ENCODE measurements at places on chromosomes 1 and 21.

DNA sequence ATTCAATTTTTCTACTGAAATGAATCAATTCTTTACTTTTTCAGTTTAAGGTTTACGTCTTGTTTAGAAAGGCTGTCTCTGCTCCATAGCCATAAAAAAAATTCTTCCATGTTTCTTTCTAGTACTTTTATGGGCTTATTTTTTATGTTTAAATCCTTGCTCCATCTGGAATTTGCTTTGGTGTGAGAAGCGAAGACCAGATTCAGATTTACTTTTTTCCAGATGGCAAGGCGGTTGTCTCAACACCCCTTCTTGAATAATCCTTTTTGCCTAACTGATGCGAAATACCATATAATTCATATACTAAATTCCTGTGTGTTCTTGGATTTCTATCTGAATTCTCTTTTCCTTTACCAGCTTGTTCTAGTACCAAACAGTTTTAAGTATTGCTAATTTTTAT lies 101.5 kb downstream of the C1orf94 start:
- DNase-seq = no peak

DNA sequence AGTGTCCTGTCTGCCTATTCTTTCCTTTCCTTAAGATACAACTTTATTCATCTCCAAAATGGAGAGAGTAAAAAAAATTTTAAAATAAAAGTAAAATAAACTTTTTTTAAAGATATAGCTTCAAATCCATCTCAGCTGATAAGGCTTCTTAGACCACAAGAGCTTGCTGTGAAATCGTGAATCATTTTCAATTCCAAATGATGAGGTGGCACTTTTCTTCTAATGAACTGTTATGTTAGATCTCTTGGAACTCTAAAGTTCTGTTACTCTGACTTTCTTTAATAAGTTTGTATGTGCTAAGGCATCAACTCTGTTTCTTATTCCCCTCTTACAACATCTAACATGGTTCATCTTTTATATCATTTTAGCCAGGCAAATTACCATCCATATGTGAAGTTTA lies 4.5 kb downstream of the SH3GLB1 start:
- no peak for DNase-seq

GRCh38 chr1:201739492-201740085 lies 89.4 kb upstream of the IPO9 start:
- no peak for DNase-seq

- DNase-seq = no peak
Observed at GRCh38 chr1:84347932-84348555, 46.5 kb downstream of the SAMD13 start.

- no peak for DNase-seq
Observed at GRCh38 chr1:152663098-152663497, at the start of gene LCE2D. TSS of gene LCE2D (plus strand) at chr1:152663380. CDS start at chr1:152664106, 726 bp downstream.

- no peak for DNase-seq
Observed at GRCh38 chr21:46542588-46543124, 62.2 kb downstream of the S100B start.

GRCh38 chr1:42206164-42206563 lies 41.6 kb upstream of the GUCA2A start:
- DNase-seq = no peak

DNA sequence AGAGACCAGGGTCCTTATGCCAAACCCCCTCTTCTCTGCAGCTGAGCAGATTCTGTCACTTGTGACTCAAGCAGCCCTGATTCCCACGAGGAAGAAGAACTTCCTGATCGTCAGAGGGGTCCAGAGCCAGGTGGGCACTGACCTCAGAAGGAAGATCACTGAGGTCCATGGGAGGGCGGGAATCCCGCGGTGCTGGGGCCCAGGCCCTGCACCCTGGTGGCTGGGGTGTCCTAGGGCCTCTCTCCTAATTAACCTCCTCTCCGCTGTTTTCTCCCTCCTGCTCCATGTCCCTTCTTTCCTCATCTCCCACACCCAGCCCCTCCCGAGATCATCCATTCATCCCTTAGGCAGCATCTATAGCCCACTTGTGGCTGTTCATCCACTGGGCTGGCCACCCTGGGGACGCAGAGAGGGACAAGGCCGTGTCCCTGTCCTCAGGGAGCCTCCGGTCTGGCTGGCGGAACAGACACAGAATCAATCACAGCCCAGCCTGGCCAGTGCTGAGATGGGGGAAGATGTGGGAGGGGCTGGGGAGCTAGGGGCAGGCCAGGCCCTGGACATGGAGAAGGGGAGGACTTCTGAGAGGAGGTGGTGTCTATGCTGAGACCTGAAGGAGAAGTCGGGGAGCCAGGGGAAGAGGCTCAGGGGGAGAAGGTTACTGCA lies 638.3 kb downstream of the MATN1 start:
- no peak for DNase-seq

DNA sequence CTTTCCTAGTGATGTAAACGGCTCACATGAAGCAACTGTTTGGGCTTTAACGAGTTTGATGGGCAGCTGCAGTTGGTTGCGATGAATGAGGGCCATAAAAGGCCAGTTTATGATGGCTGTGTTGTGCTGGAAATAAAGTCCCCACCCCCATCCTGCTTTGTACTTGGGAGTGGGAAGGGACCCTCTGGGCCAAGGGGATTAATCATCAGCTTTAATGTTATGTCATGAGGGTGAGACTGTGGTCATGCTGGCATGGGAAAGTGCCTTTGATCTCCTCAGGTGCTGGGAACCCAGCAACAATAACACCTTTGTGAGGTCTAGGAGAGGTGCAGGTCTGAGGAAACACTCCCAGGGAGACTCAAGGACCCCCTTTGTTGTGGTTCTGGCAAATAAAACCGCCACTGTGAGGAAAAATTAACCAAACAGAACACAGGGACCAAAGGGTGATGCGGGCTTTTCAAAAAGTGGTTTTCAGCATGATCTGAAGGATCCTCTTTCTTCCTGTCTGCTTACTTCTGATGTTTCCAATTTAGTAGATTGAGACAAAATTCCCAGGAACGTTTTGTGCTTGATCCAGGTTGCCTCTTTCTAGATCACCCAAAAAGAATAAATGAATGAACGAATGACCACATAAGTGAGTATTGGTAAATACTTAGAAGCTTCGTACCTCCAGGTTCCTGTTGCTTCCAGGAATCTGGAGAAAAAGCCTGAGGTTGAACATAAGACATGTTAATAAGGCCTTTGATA lies 257.8 kb upstream of the HOOK1 start:
- DNase-seq = no peak

- no peak for DNase-seq
Observed at GRCh38 chr1:9705337-9706093, 54.0 kb downstream of the PIK3CD start.

GRCh38 chr1:64472805-64473204 lies 2.9 kb downstream of the CACHD1 start:
- no peak for DNase-seq

- DNase-seq = no peak
Observed at GRCh38 chr1:8095584-8095983, 69.5 kb upstream of the ERRFI1 start.

- DNase-seq = no peak
Observed at GRCh38 chr1:51973587-51974474, 16.7 kb downstream of the RAB3B start.

GRCh38 chr1:42913426-42914091 lies 45.1 kb downstream of the SLC2A1 start:
- no peak for DNase-seq

- no peak for DNase-seq
Observed at GRCh38 chr1:109730666-109731065, 10.2 kb downstream of the GSTM3 start.

DNA sequence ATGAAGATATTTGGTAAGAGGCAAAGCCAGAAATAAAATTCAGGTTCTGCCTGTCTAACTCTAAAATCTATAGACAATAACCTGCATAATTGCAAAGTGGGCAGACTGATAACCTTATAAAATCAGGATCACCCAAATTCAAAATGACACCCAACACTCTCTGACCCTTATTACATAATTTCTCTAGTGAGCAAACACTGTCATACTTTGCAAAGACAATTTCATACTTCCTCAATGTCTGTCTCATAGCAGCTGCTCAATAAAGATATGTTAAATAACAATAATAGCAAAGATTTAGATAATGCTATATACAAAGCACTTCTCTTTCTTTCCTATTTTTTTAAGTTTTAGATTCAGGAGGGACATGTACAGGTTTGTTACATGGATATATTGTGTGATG lies 118.5 kb downstream of the UCHL5 start:
- no peak for DNase-seq
